ENCODE measurements at places on chromosomes 7 and 10.

- DNase-seq, result no peak
These were observed 50.5 kb downstream of the MRPL32 start for GRCh38 chr7:42982604-42983115.

- no peak for DNase-seq
These were observed 139.4 kb downstream of the LHPP start for GRCh38 chr10:124601016-124601415.

DNA sequence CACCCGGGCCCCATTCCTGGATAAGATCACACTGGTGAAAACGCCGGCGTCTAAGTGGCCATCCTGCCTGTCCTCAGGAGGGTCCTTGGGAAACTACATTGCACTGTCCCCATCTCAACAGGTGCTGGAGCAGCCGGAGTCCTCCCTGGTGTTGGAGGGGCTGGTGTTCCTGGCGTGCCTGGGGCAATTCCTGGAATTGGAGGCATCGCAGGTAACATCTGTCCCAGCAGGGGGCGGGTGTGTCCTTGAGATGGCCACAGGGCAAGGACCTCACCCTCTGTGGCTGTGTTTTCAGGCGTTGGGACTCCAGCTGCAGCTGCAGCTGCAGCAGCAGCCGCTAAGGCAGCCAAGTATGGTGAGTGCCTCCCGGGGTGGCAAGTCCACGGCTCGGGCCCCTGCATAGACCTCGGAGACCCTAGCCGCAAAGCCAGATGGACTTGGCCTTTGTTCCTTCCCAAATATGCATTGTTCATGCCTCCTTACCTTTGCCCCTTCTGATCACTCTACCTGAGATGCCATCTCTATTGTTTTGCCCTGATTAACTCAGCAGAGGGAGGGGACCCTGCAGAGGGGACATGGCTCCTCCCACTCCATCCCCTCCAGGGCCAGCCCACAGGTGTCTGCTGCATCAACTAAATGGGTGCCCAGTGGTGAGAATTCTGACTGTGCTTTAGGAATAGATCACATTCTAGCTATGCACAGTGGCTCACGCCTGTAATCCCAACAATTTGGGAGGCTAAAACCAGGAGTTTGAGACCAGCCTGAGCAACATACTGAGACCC, 23.8 kb downstream of the ELN start:
- peak; percentile 19 for DNase-seq

- no peak for DNase-seq
These were observed 197.7 kb upstream of the HPS1 start for GRCh38 chr10:98644466-98644865.

DNA sequence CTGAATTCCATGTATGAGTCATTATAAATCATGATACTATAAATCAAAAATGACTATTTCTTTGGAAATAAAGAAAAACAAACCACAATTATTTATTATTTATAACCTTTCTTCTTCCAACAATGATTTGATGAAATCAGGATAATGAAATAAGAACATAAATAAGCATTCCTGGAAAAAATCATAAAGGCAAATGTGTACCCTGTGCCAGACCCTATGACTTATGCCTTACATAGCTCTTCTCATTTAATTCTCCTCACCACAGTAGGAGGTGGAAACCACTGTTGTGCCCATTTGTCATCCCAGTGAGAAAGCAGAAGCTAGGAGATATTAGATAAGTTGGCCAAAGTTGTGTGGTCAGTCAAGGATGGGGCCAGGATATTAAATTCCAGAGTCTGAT, 255.1 kb downstream of the DOCK4 start:
- no peak for DNase-seq
